ENCODE measurements at places on chromosomes 2 and 18.

GRCh38 chr18:70337139-70337972 lies 48.5 kb downstream of the SOCS6 start:
- DNase-seq = peak; percentile 85

- no peak for DNase-seq
Observed at GRCh38 chr2:118186858-118187254, 98.6 kb downstream of the INSIG2 start.

DNA sequence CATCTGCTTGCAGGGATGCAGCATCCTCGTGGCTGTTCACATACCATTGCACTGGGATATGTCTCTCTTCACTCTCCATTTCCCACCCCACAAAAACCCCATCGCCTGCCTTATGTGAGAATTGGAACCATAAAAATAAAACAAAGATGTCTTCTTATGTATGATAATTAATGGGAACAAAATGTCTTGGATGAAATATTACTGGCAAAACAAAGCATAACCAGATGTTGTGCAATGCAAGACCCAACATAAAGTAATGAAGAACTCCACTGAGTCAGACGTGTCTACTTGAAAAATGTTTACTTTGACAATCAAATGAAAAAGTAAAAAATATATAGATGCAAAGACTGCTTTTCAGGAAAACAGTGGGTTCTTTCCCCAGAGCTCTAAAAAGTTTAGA lies 611.3 kb upstream of the SYT4 start:
- DNase-seq = peak; percentile 40

GRCh38 chr2:226611944-226612318 lies 187.7 kb downstream of the IRS1 start:
- DNase-seq = peak; percentile 73

DNA sequence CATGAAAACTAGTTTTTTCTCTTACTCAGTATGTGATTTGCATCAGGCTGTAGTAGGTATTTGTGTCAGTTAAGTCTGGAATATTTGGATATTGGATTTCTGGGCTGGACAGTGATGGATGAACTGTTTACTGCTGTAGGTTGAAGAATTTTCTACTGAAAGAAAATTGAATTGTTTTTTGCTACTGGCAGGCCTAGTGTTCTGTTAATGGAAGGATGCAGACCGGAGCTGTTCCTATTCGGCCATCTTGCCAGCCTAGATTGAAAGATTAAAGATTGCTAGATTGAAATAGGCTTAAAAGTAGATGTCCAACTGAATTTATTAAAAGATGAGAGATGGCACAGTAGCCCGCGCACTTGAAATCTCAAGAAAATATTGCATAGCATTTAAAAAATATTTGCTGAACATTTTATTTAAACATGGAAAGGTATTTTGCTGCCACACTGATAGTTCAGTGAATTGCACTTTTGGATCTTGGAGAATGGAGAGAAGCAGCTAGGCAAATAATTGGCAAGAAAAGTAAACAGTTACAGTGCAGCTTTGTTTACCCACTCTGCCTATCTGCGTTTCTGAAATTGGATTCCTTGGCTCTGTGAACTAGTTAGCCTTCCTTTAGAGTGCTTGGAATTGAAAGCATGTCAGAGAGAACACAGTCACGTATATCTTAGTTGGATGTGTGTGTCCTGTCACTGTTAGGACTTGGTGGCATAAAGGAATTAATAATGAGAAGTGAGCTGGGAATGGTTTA lies 54.1 kb downstream of the EPB41L5 start:
- no peak for DNase-seq

DNA sequence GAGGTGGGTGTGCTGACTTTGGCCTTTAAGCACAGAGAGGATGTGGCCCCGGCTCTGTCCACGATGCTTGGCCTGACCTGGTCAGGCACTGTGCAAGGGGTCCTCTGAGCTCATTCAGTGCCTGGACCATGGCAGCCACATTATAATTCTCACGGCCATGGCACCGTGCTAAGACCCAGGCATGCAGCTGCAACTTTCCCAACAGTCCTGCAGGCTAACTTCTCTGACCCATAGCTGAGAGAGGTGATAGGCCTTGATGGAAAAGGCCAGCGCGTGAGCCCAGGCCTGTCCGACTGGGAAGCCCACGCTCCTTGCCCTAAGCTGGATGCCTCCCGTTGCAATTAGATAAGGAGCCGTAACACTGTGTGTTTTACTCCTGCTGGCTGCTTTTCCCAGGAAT lies 99.9 kb downstream of the TFCP2L1 start:
- DNase-seq = no peak

GRCh38 chr18:6943143-6943542 lies 174.5 kb downstream of the LAMA1 start:
- DNase-seq = no peak

Data from fibroblast of skin of right quadriceps (primary cell).